Retina (tissue), 1 donor: ENCODE measurements at places on chromosomes 13 and 19.

DNA sequence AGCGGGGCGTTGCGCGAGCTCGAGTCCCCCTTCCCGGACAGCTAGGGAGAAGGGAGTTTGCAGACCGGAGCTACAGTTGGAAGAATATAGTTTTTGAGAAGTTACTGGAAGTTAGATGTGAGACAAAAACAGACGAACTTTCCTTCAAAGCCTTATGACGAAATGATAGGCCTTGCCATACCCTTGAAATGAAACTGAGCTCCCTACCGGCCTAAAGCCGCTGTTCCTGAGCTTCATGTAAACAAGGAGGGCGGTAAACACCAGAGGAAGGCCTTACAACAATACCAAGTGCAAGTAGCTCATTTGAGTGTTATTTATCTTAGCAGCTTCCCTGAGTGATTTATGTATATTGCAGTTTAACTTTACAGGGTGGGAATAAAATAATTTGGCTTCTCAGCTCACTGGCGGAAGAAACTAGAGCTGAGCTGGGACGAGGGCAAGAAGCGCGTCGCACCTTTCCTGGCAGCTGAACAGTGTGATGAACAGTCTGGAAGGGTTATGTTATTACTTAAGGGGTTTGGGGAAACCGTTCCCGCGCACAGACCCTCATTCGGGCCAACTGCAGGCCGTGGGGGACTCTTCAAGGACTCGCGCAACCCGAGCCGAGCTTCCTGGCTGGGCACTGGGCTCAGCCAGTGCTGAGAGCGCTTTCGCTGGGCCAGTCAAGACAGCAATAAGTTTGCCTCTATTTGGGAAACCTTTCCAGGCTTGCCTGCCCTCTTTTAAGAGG is 111.2 kb downstream of the KCNRG start:
- no peak for DNase-seq

DNA sequence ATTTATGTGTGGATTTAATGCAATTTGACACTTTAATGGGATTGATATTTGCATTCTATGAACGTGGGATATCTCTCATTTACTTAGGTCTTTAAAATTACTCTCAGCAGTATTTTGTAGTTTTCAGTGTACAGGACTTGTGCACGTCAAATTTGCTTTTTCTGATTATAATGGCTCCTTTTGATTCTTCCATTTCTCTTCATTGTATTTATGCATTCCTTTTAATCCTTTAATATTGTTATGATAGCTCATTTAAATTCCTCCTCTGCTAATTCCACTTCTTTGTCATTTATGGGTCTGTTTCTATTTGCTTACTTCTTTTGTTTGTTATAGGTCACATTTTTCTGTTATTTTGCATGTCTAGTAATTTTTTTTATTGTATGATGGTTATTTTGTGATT is 226.6 kb downstream of the ATP8A2 start:
- no peak for DNase-seq

- peak; percentile 35 for DNase-seq
Observed at GRCh38 chr13:59790626-59791025, 373.1 kb downstream of the DIAPH3 start.

DNA sequence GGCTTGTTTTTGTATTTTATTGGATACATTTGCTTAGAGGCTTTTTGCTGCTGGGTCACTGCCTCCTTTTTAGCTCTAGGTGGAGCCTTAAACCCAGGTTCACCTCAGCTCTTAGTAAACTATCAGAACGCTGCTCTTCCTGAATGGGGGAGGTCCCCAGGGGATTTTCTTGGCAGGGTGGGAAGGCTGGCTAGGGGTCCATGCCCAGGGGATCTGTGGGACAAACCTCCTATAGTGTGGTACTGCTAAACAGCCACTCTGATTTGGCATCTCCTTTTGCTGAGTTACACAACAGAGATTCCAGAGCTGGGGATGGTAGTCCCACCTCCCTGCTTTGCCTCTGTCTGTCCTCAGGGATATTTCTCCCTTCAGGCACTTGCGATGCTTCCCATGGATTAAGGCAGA is 204.9 kb downstream of the ZIC5 start:
- DNase-seq, result no peak

GRCh38 chr13:81017513-81018152 is 676.7 kb upstream of the SPRY2 start:
- DNase-seq, result peak; percentile 33

GRCh38 chr19:29745253-29745652 is 30.2 kb upstream of the C19orf12 start:
- DNase-seq, result no peak

DNA sequence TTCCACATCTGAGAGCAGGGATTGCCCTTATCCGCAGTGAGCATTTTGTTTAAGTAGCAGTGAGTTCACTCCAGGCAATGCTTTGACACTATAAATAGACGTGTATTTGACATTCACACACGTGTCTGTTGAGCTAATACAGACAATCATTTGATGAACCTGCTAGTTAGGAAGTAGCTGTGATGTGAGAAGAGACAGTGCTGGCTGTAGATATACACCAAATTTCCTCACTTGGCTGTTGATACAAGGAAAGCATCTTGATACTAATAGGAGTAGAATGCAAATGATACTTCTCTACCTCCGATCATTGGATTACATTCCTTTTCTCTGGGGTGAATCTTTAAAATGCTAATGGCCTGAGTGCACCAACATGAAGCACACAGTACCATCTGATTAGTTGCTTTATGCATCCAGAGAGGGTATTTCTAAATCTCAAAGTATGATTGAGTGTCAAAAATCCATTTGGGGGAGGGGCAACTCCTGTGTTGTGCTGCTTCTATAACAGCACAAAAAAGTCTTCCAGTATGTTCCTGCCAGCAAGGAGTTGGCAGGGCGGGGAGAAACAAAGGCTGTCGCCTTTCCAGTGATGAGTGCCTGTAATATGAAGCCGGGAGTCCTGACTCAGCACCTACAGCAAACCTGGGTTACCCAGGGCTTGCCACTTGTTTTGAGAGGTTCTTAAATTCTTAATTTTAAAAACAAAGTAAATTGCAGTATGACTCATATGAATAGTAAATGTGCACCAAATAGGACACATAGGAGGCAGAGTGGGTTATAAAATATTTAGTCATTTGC is 7.0 kb downstream of the CUL4A start:
- peak; percentile 24 for DNase-seq

- DNase-seq, result no peak
Observed at GRCh38 chr13:37207691-37208451, 102.4 kb upstream of the CSNK1A1L start.
